ENCODE measurements at places on chromosomes 1 and 21.
A peak's percentile ranks its signal among the peaks of the same experiment; 100 is the strongest.

DNA sequence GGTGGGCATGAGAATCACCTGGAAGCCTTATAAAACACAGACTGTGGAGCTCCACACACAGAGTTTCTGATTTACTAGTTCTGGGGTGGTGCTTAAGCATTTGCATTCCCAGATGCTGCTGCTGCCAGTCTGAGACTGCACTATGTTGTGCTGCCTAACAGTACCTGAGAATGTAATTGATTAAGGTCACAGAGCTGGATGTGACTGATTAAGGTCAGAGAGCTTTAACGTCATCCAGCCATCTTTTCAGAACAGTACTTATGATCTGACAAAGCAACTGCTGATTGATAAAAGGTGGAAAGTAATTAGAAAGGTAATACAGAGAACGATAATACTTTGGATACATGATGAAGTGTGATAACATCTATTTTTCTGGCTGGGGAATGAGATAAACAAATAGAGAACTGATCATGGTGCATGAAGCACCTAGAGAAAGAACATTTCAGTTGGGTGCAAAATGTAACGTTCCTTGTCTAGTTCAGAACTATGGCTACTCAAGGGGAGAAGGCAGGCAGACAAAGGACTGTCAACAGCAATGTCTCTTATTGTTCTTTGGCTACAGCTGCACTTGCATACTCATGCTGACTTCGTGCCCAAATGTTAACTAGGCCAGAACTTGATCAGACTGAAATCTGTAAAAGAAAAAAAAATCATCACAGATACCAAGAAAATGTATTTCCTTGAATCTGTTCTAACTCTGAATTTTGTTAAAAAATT is 3.7 kb upstream of the UCK2 start:
- no peak for DNase-seq

- DNase-seq = no peak
Measured at GRCh38 chr21:38312822-38313221, 56.0 kb downstream of the KCNJ15 start.

DNA sequence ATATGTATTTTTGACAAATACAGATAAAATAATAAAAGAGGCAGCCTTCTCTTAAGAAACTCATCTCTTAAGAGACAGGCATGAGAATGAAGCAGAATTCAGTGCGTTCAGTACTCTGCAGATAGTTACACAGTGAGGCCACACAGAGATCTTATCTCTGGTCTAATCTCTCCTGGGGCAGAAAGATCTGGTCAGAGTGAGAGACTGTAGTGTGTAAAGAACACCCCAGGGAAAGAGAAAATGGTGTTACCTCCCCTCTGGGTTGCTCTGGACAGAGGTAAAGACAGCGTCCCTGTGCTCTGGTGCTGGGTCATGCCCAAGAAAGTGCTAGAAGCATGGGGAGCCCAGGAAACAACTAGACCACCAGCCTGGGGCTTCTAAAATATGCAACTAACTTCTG is 216.3 kb downstream of the SIPA1L2 start:
- no peak for DNase-seq

DNA sequence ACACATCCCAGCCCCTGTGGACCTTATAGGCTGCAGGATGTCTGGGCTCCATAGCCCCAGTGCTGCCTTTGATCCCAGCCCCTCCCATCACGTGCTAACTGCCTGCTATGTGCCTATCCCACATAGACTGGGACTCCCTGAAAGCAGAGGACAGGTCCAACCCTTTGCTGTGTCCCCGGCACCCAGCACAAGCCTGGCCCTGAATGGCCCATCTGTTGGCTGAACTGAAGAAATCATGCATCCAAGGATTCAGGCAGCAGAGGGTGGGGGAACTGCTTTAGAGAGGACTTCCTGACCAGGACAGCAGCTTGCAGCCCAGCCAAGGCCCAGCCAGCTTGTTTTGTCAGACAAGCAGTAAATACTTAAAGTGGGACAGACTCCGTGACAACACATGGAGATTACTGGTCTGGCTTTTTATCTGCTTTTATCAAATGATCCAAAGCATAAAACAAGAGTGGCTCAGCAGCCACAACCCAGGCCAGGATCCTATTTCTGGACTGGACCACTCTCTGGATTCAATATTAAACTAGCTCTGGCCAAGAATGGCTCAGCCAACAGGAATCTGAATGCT is 69.3 kb downstream of the GLIS1 start:
- DNase-seq = no peak

GRCh38 chr1:220717800-220718640 is 27.9 kb downstream of the C1orf115 start:
- DNase-seq = no peak

DNA sequence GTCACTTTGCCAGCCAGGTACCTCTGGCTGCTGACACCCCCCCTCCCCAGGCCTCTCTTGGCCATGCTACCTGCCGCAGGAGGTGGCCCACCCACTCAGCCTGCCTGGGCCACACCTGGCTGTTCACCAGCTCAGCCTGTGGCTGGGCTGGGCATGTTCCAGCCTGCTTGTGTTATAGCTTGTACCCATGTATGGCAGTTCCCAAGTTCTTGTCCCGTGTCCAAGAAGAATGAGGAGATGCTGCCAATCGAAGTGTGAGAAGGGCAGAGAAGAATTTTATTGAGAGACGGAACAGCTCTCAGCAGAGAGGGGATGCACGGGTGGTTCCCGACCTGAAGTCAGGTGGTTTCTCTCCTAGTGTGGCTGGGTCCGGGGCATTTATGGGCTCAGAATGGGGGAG is 3.9 kb upstream of the MMEL1 start:
- DNase-seq = no peak

DNA sequence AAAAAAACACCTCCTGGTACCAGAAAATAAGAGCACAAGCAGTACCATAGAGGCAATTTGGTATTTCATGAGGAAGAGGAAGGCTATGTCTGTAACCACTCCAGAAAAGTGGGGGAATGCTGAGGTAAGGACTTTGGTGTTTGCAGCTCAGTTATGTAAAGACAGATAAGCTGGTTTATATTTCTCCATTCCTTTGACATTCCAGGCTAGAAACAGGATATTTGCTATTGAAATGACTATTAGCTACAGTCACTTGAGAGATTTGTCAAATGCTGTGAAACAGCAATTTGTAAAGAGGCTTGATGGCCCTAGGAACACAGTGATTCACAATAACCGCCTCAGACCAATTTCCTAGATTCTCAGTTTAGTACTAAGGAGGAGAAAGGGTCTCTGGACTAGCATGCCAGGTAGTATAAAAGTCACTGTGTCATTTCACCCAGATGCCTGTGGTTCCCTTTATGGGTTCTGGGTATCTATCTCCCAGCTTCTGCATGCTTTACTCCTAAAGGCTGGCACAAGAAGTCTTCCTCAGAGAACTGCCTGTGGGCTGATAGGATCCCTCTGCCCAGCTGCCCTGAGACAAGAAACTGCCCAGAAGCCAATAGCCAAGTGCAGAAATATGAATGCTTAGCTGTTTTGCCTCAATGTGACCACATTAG is 80.5 kb downstream of the VCAM1 start:
- DNase-seq = no peak

- DNase-seq = no peak
Measured at GRCh38 chr1:78427506-78427905, 63.3 kb upstream of the PTGFR start.

DNA sequence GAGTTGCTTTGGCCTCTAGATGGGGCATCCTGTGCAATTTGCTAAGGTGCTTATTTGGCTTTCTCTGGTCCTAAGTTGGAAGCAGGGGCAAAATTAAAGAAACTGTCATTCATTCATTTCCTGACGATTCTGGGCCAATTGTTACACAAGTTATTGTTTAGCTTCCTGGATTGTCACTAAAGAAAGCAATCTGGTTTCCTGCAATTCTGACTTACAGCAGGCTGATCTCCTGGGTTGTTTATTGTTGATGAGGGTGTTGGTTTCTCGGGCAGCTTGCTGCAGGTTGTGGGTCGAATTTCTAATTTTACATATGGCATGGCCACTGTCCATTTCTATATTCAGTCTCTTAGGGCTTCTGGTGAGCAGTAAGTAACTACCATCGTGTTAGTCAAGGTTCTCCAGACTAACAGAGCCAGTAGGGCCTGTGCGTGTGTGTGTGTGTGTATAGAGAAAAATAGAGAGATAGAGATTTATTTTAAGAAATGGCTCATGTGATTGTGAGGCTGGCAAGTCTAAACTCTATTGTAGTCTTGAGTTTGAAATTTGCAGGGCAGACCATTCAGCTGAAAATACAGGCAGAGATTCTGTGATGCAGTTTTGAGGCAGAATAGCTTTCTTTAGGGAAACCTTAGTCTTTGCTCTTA is 30.4 kb downstream of the CTH start:
- DNase-seq = no peak

GRCh38 chr1:99326215-99326949 is 62.1 kb downstream of the PLPPR4 start:
- no peak for DNase-seq

DNA sequence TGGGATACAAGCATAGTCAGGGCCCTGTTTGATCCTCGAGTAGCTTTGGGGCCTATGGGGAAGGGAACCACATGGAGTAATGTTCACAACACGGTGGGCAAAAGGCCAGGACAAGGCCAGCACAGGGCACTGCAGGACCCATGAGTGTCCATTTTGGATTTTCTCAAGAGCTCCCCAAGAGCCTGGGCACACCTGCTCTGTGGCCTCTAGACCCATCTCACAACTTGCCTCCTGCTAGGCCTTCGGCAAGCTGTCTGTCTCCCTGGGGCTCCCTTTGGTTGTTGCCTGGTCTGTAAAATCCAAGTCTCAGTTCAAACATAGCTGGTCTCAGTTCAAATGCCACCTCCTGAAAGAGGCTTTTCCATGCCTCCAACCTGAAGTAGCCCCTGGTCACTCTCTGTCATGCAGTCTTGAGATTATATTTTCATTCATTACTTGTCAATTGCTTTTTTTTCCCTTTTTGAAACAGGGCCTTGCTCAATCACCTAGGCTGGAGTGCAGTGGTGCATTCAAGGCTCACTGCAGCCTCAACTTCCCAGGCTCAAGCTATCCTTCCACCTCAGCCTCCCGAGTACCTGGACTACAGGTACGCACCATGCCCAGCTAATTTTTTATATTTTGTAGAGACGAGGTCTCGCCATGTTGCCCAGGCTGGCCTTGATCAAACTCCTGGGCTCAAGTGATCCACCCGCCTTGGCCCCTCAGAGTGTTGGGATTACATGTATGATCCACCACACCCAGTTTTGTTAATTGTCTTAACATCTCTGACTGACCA is 107.4 kb downstream of the MATN1 start:
- DNase-seq = no peak

GRCh38 chr1:201085902-201086735 is 26.1 kb downstream of the CACNA1S start:
- DNase-seq = peak; percentile 16

GRCh38 chr1:55751776-55752175 is 536.6 kb upstream of the USP24 start:
- DNase-seq = no peak

DNA sequence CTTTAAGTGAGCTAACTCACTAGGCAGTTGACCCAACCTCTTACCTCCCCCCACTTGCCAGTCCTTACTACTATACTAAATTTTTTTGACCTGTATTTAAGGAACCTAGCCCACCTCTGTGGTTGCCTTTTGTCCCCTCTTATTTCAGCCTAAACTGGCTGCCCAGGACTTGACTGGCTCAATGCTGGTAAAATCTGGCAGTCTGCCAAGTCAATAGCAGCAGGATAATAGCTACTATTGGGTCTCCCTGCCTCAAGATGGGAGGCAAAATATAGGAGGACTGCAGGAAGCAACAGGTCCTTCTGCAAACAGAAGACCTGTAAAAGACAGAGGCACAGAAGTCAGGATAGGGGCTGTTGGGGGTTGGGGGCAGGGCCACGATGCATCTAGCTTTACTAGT is 144.2 kb upstream of the POGK start:
- DNase-seq = no peak

Measured in activated T-cell treated with anti-CD3 and anti-CD28 coated beads for 1 hour (primary cell).